ENCODE measurements at places on chromosomes 1 and 21.

- no peak for DNase-seq
These were observed 65.9 kb upstream of the L1TD1 start for GRCh38 chr1:62128745-62129144.

DNA sequence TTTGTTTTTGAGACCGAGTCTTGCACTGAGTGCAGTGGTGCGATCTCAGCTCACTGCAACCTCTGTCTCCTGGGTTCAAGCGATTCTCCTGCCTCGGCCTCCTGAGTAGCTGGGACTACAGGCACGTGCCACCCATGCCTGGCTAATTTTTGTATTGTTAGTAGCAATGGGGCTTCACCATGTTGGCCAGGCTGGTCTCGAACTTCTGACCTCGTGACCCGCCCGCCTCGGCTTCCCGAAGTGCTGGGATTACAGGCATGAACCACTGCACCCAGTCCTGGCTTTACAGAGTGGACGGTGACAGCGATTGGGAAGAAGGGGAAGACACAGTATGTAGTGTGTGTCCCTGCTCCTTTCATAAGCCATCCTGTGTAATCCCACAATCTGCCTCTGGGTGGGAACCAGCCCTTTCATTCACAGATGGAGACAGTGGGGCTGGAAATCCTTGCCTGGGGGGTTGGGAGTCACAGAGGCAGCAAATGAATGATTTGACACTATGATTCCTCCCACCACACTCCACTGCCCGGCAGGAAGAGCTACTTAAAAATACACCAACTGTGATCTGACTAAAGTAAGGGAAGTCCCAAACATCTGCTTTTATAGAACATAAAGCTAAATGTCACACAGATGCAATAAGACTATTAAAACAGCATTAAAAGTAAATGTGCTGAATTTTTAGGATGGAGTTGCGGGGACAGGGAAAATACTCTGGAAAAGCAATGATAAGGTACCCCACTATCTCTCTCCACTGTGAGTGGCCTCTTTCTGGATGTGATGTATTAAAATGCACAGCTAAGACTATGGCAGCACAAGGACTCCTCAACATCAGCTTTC is 4.5 kb downstream of the PARP1 start:
- no peak for DNase-seq

GRCh38 chr21:36803816-36804439 is 105.0 kb downstream of the SIM2 start:
- DNase-seq, result no peak

DNA sequence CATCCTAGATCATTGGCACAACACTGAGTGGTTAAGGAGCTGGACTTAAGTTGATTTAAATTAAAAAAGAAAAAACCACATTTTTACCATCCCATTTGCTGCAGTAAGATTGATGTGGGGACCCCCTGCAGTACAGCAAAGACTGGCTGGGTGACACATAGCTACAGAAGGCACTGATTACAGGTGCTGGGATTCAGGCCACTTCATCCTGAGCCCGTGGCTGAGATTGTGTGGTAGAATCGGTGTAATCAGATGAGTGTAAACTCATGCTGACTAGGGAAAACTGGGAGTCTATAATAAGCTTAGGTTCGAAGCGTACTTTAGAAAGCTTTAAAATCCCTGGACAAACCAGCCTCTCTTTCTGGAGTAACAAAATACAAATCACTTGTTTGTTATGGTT is 70.1 kb downstream of the SLC25A24 start:
- DNase-seq, result no peak

DNA sequence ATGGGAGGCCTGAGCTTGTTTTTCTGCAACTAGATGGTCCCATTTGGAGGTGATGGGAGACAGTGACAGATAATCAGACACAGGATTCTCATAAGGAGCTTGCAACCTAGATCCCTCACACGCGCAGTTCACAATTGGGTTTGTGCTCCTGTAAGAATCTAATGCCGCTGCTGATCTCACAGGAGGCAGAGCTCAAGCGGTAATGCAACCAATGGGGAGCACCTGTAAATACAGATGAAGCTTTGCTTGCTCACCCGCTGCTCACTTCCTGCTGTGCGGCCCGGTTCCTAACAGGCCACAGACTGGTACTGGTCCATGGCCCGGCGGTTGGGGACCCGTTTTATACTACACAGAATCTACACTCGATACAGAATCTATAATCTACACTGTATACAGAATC is 52.6 kb upstream of the B3GALNT2 start:
- no peak for DNase-seq

DNA sequence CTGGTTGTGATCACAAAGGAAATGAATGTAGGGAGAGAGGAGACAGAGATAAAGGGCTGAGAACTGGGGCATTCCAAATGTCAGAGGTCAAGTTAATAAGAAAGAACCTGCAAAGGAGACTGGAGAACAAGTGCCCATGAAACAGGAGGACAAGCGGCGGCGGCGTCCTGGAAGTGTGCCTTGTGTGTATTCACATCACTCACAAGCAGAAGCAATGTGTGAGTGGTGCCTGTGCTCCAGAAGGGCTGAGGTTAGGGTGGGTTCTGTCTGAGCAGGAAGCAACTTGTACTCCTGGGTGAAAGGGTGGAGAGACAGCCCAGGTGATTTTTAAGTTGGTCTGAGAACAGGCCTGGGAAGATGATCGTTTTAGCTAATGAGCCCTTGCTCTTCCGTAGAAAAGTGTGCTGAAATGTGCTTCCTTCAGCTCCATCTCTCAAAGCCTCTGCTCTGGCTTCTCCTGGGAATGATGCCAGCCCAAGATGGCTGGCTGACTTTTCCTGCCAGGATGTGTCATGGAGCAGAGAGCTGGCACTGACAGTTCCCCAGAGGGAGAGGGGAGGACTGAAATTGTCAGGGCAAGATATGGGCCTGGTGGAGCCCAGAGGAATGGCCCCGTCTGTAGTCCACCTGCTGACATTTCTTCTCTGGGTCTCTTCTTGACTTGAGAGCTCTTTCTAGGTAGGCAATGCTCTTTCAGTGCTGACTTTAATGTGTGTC is 25.1 kb upstream of the PLEKHA6 start:
- peak; percentile 38 for DNase-seq

DNA sequence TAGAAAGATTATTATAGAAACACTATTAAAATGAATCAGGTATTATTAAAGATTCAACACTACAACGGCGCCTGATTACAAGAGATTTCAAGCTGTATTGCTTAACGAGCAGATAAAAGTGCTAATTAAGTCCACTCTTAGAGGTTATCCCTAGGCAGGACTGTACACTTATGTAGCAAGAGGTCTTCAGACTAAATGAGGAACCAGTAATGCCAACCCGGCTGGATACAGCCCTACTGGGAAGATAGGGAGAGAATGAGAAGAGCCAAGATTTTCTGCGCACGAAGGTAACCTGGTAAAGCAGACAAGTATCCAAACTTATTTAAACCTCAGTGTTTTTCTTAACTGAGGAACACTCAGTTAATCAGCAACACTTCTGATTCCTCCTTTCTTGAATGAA is 115.7 kb upstream of the HIVEP3 start:
- no peak for DNase-seq

DNA sequence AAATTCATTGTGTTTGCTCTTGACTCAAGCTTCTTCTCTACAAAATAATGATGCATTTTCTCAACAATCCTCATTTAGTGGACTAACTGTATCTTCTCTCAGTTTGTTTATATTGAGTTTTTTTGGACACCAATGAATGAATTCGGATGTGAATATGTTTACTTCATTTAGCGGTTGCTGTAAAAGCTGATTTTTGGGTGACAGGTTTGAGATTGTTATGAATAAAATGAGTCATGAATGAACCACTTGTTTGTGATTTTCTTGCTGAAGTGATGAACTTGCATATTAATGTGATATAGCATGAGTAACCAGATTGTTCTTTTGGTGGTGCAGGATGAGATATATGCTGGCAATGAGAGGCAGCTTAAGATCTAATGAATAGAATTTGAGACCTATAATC is 3.1 kb downstream of the DNM3 start:
- DNase-seq, result no peak

DNA sequence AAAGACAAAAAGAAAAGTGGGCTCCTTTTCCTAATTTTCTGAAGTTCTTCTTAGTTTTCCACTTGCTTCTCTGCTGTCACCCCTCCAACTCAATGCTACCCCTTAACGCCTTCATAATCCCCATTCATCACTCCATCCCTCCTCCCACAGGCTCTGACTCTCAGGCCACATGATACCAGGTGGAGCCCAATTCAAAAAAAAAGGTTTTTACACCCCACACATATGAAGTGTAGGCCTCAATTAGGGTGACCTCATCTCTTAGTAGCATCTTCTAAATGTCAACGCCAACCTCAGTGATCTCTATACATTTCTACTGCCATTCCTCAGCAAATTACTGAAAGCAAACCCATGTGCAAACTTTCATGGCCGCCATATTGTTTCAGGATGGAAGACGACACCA is 6.4 kb downstream of the SSBP3 start:
- no peak for DNase-seq

DNA sequence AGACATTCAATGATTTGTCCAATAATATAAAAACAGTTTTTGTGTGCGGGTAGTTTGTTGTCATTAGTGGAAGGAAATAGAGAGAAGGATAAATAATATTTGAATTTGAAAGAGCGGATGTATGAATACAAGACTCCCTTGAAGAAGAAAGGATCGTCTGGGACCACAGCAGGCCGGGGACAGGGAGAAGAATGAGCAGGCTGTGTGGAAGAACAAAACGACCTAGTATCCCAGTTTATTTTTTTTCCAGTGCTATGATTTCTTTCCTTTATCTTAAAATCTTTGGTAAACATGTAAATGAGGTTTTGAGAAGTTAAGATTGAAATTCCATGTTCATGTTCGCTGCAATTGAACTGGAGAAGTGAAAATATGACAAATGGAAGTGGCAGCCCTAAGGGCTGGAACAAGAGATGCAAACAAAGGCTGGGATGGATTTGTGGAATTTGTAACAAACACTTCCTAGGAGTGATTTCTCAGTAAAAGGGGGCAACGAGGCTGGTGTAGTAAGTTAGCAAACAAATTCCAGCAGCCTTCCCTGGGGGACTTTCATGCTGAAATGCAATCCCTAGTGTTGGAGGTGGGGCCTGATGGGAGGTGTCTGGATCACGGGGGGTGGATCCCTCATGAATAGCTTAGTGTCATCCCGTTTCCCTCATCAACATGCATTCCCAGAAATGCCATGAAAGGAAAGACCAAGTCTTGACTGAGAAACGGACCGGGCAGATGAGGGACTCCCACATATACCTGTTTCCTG is 10.2 kb upstream of the IFI16 start:
- DNase-seq, result no peak

DNA sequence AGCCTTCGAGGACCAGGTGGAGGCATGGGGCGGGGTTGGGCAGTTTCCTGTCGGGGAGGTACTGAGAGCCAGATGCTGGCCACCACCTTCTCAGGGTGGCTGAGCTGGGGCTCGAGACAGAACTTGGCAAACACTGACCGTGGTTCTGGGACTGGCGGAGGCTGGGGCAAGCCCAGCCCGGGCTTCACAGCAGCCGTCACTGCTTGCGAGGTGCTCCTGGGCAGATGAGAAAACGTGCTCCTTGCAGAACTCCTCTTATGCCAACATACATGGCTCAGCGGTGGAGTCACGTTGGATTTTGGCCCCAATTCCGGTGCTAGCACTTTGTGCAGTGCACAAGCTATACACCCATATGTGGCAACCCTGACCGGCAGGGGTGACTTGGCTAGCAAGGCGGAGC is 69.2 kb downstream of the RUNX3 start:
- no peak for DNase-seq

DNA sequence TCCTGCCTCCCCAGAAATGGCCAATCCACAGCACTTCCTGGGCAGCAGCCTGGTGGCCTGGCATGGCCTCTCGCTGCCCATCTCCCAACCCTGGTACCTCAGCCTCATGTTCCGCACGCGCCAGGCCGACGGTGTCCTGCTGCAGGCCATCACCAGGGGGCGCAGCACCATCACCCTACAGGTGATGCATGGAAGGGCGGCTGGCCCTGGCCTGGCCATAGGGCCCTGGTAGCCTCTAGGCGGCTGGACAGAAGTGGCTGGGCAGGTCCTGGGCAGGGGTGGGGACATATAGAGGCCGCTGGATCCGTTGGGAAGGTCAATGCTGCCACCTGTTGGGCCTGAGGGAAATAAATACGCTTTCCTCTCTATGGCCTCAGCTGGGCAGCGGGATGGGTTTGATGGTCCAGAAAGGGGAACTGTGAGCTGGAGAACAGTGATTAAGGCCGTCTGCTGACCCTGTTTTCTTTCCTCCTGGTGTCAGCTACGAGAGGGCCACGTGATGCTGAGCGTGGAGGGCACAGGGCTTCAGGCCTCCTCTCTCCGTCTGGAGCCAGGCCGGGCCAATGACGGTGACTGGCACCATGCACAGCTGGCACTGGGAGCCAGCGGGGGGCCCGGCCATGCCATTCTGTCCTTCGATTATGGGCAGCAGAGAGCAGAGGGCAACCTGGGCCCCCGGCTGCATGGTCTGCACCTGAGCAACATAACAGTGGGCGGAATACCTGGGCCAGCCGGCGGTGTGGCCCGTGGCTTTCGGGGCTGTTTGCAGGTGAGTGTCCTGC is 14.4 kb downstream of the CELSR2 start:
- DNase-seq, result no peak

DNA sequence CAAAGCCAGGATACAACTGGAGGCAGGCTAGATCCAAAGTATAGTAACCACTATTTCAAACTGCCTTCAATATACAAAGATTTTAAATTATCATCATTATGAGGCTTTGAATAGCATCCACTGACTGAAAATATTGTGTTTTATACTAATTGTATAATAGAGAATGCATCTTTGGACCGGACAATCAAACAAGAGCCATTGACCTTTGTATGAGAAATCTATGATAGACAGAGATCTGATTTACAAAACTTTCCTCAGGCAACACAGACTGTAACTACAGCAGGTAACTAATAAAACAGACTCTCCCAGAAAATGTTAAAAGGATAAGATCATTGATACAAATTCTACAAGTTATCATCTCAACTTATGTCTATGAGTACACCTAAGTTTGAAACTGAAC is 152.9 kb downstream of the DENND1B start:
- no peak for DNase-seq
